ENCODE measurements at places on chromosomes 6 and 20. TPM values are rescaled to one million over a fixed set of nuclear protein-coding genes. Genes with fewer than 3 reads are reported as not detected.
A peak's percentile ranks its signal among the peaks of the same experiment; 100 is the strongest.

EYA2 gene
- 56.4 TPM for total RNA-seq

DNA sequence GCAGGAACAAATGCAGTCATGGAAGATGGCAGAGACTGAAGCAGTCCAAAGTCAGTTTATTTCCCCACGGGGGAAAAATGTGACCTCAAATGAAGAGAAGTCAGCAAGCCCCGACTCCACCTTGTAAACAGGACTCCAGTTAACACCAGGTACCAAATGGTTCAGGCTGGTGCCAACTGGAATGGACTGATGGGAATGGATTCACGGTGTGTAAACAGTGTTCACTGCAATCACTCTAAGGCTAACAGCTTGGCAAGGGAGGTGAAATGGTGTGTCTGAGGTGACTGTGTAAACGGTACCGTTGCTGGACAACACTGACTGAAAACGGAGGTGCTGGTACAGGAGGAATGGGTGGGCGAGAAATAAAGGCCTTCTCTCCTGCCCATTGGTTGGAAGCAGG, 12.0 kb downstream of the PLAGL2 start:
- DNase-seq, result no peak
- H3K27me3 ChIP-seq, result no peaks in the 10 kb centered on the region
- no peak overlapping the region for H3K4me3 ChIP-seq
- no peaks in the 10 kb centered on the region for H3K4me1 ChIP-seq

GRCh38 chr6:29967379-29968010, 25.2 kb downstream of the HLA-A start:
- H3K36me3 ChIP-seq, result 0 out of 2 replicates have a peak, but pooled peaks cover 3% of the 10 kb centered on the region
- DNase-seq, result peak; percentile 37
- no peak overlapping the region for H3K4me3 ChIP-seq
- peak overlapping the region; percentile 6 for H3K27ac ChIP-seq

RAE1 gene
- 112 TPM for total RNA-seq

GINS1 gene
- 85.0 TPM for total RNA-seq

GRCh38 chr6:43192911-43193310, 10.9 kb downstream of the CUL9 start:
- peaks cover 10% of the 10 kb centered on the region for H3K36me3 ChIP-seq
- no peaks in the 10 kb centered on the region for H3K4me1 ChIP-seq
- H3K27me3 ChIP-seq, result no peaks in the 10 kb centered on the region
- no peak overlapping the region for H3K4me3 ChIP-seq
- H3K27ac ChIP-seq, result no peak overlapping the region
- DNase-seq, result no peak

DNA sequence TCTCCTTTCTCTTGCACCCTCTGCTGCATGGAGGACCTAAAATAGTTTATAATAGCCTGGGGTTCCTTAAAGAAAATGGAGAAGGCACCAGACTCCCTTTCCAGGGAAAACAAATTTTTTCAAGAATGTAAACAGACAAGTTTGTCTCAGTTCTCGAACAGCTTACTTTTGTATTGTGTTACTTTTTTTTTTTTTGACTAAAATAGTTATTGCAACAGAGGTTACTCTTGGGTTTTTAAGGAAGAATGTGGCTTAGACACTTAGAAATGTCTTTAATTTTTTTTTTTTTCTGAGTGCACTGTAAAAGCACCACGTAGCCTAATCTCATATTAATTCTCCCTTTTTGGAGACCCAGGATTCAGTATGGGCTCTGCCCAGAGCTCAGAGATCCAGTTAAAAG, 148.7 kb upstream of the CARMIL1 start:
- no peaks in the 10 kb centered on the region for H3K4me1 ChIP-seq
- DNase-seq, result no peak
- H3K4me3 ChIP-seq, result no peak overlapping the region
- H3K27me3 ChIP-seq, result no peaks in the 10 kb centered on the region
- H3K36me3 ChIP-seq, result no peaks in the 10 kb centered on the region

- H3K27me3 ChIP-seq, result no peaks in the 10 kb centered on the region
- H3K4me3 ChIP-seq, result no peak overlapping the region
- H3K27ac ChIP-seq, result no peak overlapping the region
- no peak for DNase-seq
- no peaks in the 10 kb centered on the region for H3K4me1 ChIP-seq
These were observed 147.0 kb downstream of the HS3ST5 start for GRCh38 chr6:114195631-114196403.

BFSP1 gene
- total RNA-seq, result not detected

DZANK1 gene
- 1.9 TPM for total RNA-seq

DLL1 gene
- 12.6 TPM for total RNA-seq

DNA sequence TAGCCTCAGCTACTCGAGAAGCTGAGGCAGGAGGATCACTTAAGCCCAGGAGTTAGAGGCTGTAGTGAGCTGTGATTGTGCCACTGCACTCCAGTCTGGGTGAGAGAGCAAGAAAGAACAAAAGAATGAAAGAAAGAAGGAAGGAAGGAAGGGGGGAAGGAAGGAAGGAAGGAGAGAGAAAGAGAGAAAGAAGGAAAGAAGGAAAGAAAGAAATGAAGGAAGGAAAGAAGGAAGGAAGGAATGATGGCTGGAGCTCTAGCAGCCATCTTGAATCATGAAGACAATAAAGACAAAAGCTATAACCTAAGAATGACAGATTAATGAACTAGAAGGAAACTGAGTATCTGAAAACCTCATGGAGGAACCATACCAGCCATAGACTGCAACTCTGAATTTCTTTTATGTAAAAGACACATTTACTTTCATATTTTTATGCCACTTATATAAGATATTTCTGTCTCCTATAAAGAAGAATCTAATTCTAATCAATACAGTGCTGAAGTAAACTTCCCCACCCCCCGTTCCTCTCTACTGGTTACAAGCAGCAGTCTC, 522.3 kb upstream of the JARID2 start:
- H3K4me3 ChIP-seq, result no peak overlapping the region
- DNase-seq, result no peak
- H3K27ac ChIP-seq, result no peak overlapping the region
- H3K4me1 ChIP-seq, result no peaks in the 10 kb centered on the region
- H3K36me3 ChIP-seq, result no peaks in the 10 kb centered on the region
- H3K27me3 ChIP-seq, result no peaks in the 10 kb centered on the region

- no peak overlapping the region for H3K4me3 ChIP-seq
- H3K36me3 ChIP-seq, result no peaks in the 10 kb centered on the region
- H3K4me1 ChIP-seq, result peaks cover 20% of the 10 kb centered on the region
These were observed 26.7 kb upstream of the IRF4 start for GRCh38 chr6:364609-365540.

- H3K27me3 ChIP-seq, result no peaks in the 10 kb centered on the region
- no peaks in the 10 kb centered on the region for H3K36me3 ChIP-seq
- H3K4me1 ChIP-seq, result peaks cover 4% of the 10 kb centered on the region
- no peak for DNase-seq
- H3K27ac ChIP-seq, result no peak overlapping the region
These were observed 54.9 kb downstream of the TMEM170B start for GRCh38 chr6:11592294-11592906.

CLIC5 gene
- total RNA-seq, result 0.06 TPM

ZNFX1 gene
- 23.8 TPM for total RNA-seq

GRCh38 chr6:139588734-139589593, 214.5 kb upstream of the CITED2 start:
- no peak for DNase-seq
- peaks cover 19% of the 10 kb centered on the region for H3K4me1 ChIP-seq
- H3K27ac ChIP-seq, result peak overlapping the region; percentile 78
- H3K4me3 ChIP-seq, result peak overlapping the region; percentile 9
- H3K27me3 ChIP-seq, result no peaks in the 10 kb centered on the region

DNA sequence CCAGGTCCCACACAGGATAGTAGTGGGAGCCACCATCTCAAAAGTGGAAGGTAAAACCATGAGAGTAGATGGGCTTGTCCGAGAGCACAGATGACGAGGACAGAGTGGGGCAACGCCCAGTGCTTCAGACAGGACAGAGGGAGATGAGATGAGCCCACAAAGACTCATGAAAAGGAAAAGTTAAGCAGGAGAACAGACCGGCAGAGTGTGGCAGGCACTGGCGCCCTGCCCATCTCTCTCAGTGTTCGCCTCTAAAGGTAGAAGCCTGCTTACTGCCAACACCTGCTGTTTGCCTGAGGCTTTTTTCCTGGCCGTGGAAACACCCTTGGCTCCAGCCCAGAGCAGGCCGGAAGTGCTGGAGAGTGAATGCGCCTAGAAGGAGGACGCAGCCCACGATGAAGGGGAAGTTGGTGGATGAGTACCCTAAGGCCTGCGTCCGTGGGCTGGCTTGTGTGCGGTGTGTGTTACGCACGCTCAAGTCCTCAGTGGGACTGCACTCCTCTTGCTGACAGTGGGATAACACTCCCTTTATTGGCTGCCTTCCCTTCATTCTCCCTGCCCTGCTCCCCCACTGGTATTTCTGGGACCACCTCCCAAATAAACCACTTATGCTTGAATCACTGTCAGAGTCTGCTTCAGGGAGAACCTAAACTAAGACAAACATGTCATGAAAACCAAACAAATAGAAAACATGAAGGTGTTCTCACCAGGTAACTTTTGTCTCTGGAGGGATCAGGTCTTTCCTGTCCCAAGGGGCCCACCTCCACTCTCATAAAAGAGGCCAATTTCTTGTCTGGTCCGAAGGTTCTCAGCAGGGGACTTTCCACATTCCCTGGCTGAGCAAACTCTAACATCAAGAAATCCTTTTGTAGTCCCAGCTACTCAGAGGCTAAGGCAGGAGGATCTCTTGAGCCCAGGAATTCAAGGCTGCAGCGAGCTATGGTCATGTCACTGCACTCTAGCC, 9.1 kb upstream of the FOXP4 start:
- H3K4me1 ChIP-seq, result peaks cover 9% of the 10 kb centered on the region
- no peak overlapping the region for H3K27ac ChIP-seq
- H3K27me3 ChIP-seq, result no peaks in the 10 kb centered on the region
- peak; percentile 54 for DNase-seq
- H3K4me3 ChIP-seq, result no peak overlapping the region

- H3K36me3 ChIP-seq, result no peaks in the 10 kb centered on the region
- H3K27me3 ChIP-seq, result no peaks in the 10 kb centered on the region
- DNase-seq, result no peak
- H3K4me1 ChIP-seq, result no peaks in the 10 kb centered on the region
- no peak overlapping the region for H3K27ac ChIP-seq
- H3K4me3 ChIP-seq, result no peak overlapping the region
These were observed 519.4 kb upstream of the JAG1 start for GRCh38 chr20:11193241-11193640.

GRCh38 chr20:48292806-48293205, 507.5 kb upstream of the SULF2 start:
- no peak overlapping the region for H3K27ac ChIP-seq
- H3K36me3 ChIP-seq, result no peaks in the 10 kb centered on the region
- H3K4me3 ChIP-seq, result no peak overlapping the region
- H3K27me3 ChIP-seq, result no peaks in the 10 kb centered on the region
- DNase-seq, result no peak

BIRC7 gene
- not detected for total RNA-seq

KCNB1 gene
- 0.10 TPM for total RNA-seq

GRCh38 chr6:75386050-75386770, 101.6 kb upstream of the TMEM30A start:
- H3K36me3 ChIP-seq, result no peaks in the 10 kb centered on the region
- no peaks in the 10 kb centered on the region for H3K27me3 ChIP-seq
- no peak overlapping the region for H3K27ac ChIP-seq

GRCh38 chr6:14822679-14823078, 423.2 kb upstream of the JARID2 start:
- H3K27me3 ChIP-seq, result no peaks in the 10 kb centered on the region
- H3K4me1 ChIP-seq, result no peaks in the 10 kb centered on the region
- H3K36me3 ChIP-seq, result no peaks in the 10 kb centered on the region
- H3K27ac ChIP-seq, result no peak overlapping the region

NOL4L gene
- total RNA-seq, result 2.4 TPM

- H3K27me3 ChIP-seq, result no peaks in the 10 kb centered on the region
- no peaks in the 10 kb centered on the region for H3K4me1 ChIP-seq
- no peaks in the 10 kb centered on the region for H3K36me3 ChIP-seq
- no peak overlapping the region for H3K27ac ChIP-seq
- no peak overlapping the region for H3K4me3 ChIP-seq
These were observed 47.3 kb downstream of the GJA1 start for GRCh38 chr6:121482751-121483150.

DNA sequence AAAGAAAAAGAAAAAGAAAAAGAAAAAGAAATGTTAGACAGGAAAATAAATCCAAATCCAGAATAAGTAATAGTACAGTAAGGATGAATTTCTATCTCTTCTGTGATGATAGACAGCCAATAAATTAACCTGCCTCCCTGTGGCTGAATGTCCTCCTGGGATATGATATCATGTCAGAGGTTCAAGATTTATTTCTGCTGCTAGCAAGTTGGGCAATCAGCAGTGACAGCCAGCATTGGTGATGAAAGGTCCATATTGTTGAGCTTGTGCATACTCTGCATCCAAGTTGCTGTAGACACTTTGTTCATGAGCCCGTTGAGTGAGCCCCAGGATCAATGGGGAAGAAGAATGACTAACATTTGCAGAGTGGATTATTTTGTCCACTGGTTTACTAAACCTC, 44.9 kb upstream of the CEP85L start:
- no peaks in the 10 kb centered on the region for H3K27me3 ChIP-seq
- H3K4me3 ChIP-seq, result no peak overlapping the region
- H3K36me3 ChIP-seq, result no peaks in the 10 kb centered on the region
- DNase-seq, result no peak
- H3K4me1 ChIP-seq, result no peaks in the 10 kb centered on the region

GRCh38 chr6:134669485-134669884, 280.4 kb downstream of the ALDH8A1 start:
- H3K4me3 ChIP-seq, result no peak overlapping the region
- no peak overlapping the region for H3K27ac ChIP-seq
- DNase-seq, result no peak
- no peaks in the 10 kb centered on the region for H3K27me3 ChIP-seq
- H3K36me3 ChIP-seq, result no peaks in the 10 kb centered on the region

GRCh38 chr6:11714116-11714797, 64.3 kb downstream of the ADTRP start:
- H3K27me3 ChIP-seq, result no peaks in the 10 kb centered on the region
- DNase-seq, result no peak
- no peaks in the 10 kb centered on the region for H3K36me3 ChIP-seq
- H3K4me1 ChIP-seq, result no peaks in the 10 kb centered on the region
- H3K27ac ChIP-seq, result no peak overlapping the region

DNA sequence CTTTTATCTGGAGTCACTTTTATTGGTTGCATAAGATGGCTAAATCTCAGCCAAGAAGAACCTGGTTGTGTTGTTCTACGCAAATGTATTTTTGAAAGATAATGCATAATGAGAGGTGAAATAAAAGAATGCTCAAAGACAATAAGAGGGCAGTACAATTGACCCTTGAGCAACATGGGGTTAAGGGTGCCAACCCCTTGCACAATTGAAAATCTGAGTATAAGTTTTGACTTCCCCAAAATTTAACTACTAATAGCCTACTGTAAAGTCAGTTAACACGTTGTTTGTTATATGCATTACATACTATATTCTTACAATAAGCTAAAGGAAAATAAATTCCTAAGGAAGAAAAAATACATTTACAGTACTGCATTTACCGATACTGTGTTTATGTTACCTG, 5.9 kb downstream of the RNF146 start:
- H3K27ac ChIP-seq, result no peak overlapping the region
- H3K4me1 ChIP-seq, result peaks cover 24% of the 10 kb centered on the region
- H3K36me3 ChIP-seq, result no peaks in the 10 kb centered on the region

GRCh38 chr6:819122-819521, 126.2 kb upstream of the EXOC2 start:
- no peaks in the 10 kb centered on the region for H3K27me3 ChIP-seq
- no peak overlapping the region for H3K4me3 ChIP-seq
- no peak for DNase-seq
- no peaks in the 10 kb centered on the region for H3K36me3 ChIP-seq
- H3K27ac ChIP-seq, result no peak overlapping the region

HMGCLL1 gene
- total RNA-seq, result not detected

CCN6 gene
- not detected for total RNA-seq

Data from SJCRH30 (cell line).